Globus pallidus (tissue), 1 donor: ENCODE measurements at places on chromosomes 3 and 15.
A peak's percentile ranks its signal among the peaks of the same experiment; 100 is the strongest.

- no peak for DNase-seq
Observed at GRCh38 chr3:44100298-44100695, 141.4 kb upstream of the TOPAZ1 start.

GRCh38 chr15:87767516-87767915, 489.0 kb downstream of the NTRK3 start:
- DNase-seq, result no peak

- no peak for DNase-seq
Observed at GRCh38 chr15:54035616-54036015, 57.4 kb downstream of the UNC13C start.

GRCh38 chr3:70880421-70880820, 568.0 kb upstream of the MDFIC2 start:
- DNase-seq, result no peak

GRCh38 chr3:46482632-46483350, 15.0 kb upstream of the RTP3 start:
- DNase-seq, result no peak

GRCh38 chr15:46567968-46568367, 933.1 kb downstream of the SQOR start:
- DNase-seq, result no peak

GRCh38 chr3:16337856-16338540, 73.0 kb downstream of the OXNAD1 start:
- DNase-seq, result no peak

GRCh38 chr3:171453180-171453886, 6.9 kb downstream of the TNIK start:
- peak; percentile 42 for DNase-seq

- no peak for DNase-seq
Observed at GRCh38 chr3:143718463-143718862, 129.8 kb downstream of the SLC9A9 start.

GRCh38 chr3:14154276-14154675, 24.1 kb downstream of the XPC start:
- no peak for DNase-seq

- DNase-seq, result peak; percentile 7
Observed at GRCh38 chr15:39488516-39488915, 92.4 kb upstream of the THBS1 start.

DNA sequence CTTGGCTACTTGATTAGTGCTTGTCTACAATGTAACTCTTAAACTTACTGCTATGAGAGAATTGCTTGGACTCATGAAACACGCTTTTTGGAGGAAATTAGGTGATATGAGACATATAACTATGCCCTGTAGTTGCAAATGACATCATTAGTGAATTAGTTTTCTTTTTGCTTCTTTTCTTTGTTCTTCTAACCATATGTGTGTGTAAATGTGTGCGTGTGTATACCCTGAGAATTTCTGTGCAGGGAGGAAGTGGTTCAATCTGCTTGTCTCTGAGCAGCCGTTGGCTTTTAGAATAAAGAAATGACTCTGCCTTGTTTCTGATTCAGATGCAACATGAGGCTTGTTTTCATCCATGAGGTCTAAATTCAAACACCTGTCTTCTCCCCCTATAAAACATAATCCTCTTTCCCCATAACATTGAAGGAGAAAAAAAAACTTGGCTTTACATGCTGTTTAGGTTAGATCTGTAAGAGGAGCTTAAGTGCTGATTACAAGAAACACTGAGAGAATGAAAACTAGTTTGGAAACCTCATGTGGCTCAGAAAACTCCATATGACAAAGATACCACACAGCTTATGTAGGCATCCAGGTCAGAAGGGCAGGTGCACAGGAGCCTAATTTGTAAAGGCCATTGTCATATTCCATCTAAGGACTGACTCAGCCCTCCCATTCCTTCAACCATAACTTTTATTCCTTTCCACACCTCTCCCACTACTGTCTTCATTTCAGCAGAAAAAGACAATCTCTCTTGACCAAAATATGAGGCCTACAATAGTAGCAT, 30.5 kb upstream of the BLM start:
- DNase-seq, result no peak

GRCh38 chr15:36798366-36798765, 218.9 kb downstream of the CDIN1 start:
- no peak for DNase-seq

- DNase-seq, result peak; percentile 27
Observed at GRCh38 chr3:138114988-138115971, at the start of gene DZIP1L. TSS of gene DZIP1L (minus strand) at chr3:138115608. CDS start at chr3:138103971, 11,637 bp downstream.

GRCh38 chr3:100042166-100042981, 71.9 kb downstream of the FILIP1L start:
- DNase-seq, result no peak

DNA sequence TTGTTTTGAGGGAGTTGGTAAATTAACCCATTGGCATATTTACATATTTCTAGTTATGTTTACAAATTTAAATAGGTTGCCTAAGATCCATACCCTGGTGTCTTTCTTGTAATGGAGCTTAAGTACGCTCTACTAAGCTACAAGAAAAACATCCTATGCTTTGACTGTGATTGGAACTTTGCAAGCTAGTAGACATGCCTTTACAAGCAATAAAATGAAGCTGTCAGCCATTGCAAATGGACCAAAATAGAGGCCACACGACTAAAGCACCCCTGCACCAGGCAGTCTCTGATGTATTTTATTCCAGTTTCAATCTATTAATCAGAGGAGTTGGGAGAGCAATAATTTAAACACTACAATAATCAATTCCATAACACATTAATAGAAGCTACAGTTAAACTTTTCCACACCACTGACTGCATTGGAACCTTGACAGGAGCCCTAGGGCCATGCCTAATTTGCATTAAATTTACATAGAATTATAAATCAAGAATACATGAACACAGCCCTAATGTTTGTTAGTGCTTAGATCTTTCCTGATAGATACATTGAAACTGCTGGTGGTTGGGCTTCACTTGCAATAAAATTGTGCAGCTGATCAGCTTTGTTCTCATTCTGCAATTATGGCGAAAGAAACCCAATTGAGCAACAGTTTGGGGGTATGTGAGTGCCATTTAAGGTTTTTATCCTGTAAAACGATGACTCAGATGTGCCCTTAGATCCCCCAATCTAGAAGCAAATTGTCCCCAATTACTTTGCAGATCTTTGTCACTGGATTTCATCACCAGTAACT, 360.1 kb downstream of the LSAMP start:
- no peak for DNase-seq
